ENCODE measurements at places on chromosomes 6 and 20.

DNA sequence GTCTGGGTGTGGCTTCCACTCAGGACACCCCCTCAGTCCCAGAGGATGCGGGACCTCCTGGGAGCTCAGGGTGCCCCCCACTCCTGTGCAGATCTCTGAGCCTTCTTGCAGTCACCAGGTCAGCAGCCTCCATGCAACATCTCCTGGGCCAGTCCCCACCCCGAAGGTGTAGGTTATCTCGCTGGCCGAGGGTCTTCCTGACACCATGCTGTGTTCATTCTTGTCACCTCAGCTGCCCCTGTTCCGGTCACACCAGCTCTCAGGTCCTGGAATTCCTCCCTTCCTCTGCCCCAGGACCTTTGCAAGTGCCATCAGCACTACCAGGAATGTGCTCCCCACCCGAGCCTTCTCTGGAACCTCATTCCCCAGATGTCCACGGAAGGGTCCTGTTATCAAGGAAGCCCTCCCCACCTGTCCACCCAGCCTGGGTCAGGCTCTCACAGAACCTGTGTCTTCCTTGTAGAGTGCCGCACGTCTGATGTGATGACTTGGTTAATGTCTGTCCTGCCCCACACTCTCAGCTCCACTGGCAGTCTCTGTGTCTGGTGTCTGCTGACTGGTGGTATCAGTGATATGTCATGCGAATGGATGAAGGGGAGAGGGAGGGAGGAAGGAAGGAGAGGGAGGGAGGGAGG is 329.6 kb downstream of the TAF4 start:
- no peak for DNase-seq

DNA sequence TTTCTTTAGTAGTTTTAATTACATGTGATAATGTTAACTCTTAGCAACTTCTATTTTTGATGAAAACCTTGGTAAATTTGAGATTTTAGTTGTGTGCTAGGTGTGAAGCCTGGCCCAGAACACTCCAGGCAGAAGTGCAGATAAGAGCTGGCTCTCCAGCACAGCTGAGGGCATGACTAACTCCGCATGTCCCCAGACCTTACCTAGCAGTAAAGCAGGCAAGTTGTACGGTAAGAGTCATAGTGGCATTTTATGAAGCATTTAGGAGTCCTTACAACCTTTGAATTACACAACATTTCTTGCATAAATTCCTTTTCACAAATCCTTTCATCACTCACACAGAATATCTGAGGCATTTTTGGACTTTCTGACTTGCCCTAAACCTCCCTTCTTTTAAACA is 67.2 kb downstream of the OPRM1 start:
- DNase-seq = no peak

- DNase-seq = no peak
Measured at GRCh38 chr6:113862112-113862511, 5.0 kb downstream of the MARCKS start.

GRCh38 chr6:55405474-55406235 is 78.4 kb downstream of the GFRAL start:
- DNase-seq = no peak
